Mammary epithelial cell (primary cell): ENCODE measurements at places on chromosomes 4 and X. TPM values are rescaled to one million over a fixed set of nuclear protein-coding genes. Genes with fewer than 3 reads are reported as not detected.

GRCh38 chrX:7077241-7078230, 70.0 kb upstream of the STS start:
- no peak for DNase-seq

DNA sequence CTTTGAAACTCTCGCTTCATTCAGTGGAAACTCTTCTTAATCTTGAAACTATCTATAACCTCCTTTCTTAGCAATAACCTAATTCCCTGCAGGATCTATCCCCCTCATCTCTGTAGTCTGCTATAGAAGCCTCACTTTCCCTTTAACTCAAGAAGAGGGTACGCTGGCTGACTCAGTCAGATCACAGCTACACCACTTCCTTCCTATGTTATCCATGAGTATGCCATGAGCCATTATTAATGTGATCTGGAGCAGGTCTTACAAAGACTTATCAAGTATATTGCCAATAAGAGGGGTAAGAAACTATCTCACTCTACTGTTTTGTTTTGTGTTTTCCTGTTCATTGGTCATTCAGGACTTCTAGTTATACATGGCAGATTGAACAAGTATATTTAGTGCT, 165.3 kb downstream of the PJA1 start:
- DNase-seq: peak; percentile 33

GRCh38 chrX:64186974-64187761, 18.3 kb downstream of the AMER1 start:
- no peak for DNase-seq

The PNMA6F gene
- total RNA-seq: not detected in 2 replicates

The ZNF185 gene
- 35.2 TPM for total RNA-seq

The MSX1 gene
- total RNA-seq: 2.3 and 2.6 TPM in 2 replicates
